ENCODE measurements at places on chromosomes 13 and 19.

DNA sequence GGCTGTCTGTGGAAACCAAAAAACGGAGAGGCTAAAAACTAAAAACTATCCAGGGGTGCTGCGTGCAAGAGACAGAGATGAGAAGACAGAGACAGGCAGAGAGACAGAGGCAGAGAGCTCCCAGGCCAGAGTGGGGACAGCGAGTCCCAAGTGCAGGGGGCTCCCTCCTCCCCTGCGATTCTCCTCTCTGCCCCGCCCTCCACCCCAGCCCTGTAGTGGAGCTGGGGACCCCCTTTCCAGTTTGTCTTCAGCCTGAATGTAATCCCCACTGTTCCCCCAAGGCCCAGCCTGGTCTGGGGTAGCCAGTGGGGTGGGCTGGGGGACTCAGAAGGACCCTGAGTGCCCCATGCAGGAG lies 2.0 kb downstream of the NFIC start:
- DNase-seq, result no peak

DNA sequence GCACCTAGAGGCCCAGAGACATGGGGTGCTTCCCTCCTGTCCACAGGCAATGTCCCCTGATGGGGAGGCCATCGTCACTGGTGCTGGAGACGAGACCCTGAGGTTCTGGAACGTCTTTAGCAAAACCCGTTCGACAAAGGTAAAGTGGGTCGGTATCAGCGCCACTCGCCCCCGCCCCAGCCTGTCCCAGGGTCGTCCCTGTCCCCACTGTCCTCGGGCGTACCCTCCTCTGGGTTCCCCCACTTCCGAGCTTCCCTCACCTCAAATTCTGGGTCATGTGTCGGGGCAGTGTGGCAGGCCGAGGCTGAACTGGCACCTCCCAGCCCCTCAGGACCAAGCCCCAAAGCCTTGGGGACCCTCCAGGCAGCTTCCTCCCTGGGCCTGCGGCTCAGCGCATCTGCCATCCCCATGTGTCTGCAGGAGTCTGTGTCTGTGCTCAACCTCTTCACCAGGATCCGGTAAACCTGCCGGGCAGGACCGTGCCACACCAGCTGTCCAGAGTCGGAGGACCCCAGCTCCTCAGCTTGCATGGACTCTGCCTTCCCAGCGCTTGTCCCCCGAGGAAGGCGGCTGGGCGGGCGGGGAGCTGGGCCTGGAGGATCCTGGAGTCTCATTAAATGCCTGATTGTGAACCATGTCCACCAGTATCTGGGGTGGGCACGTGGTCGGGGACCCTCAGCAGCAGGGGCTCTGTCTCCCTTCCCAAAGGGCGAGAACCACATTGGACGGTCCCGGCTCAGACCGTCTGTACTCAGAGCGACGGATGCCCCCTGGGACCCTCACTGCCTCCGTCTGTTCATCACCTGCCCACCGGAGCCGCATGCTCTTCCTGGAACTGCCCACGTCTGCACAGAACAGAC lies 4.4 kb upstream of the TEKTIP1 start:
- DNase-seq, result no peak

GRCh38 chr13:21475115-21475514 lies 16.0 kb upstream of the ZDHHC20 start:
- DNase-seq, result no peak

GRCh38 chr19:1237754-1238368 lies at the start of gene CBARP:
CBARP (minus strand) TSS chr19:1238005; CDS start chr19:1236100, 1,905 bp downstream.
- peak; percentile 44 for DNase-seq

GRCh38 chr13:38582133-38582532 lies 104.7 kb upstream of the FREM2 start:
- no peak for DNase-seq

DNA sequence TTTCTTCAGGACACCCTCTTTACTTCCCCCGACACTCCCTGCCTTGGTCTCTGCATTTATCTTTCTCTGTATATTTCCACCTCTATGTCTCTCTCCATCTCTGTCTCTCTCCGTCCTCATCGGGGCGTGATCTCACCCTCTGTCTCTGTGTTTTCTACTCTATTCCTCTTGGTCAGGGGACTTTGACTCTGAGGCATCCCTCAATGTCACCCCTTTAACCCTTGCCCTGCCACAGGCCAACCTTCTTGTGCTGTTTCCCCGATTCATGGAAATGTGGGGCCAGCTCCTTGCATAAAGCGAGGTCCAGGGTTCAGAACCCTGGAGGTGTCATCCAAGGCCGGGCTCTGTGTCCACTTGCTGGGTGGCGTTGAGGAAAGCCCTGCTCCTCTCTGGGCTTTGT lies 46.8 kb downstream of the COLGALT1 start:
- DNase-seq, result no peak

- DNase-seq, result no peak
Observed at GRCh38 chr13:81139987-81140386, 799.1 kb upstream of the SPRY2 start.

- no peak for DNase-seq
Observed at GRCh38 chr13:98834254-98834960, 81.9 kb upstream of the SLC15A1 start.

DNA sequence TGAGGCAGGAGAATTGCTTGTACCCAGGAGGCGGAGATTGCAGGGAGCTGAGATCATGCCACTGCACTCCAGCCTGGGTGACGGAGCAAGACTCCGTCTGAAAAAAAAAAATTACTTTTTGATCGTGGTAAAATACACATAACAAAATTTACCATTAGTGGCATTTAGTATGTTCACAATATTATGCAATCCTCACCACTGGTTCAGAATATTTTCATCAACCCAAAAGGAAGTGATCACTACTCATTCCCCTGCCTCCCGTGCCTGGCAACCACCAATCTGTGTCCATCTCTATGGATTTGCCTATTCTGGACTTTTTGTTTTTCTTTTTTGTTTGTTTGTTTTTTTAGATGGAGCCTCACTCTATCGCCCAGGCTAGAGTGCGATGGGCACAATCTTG lies 1.2 kb upstream of the PALM3 start:
- no peak for DNase-seq

- DNase-seq, result no peak
Observed at GRCh38 chr13:106883976-106884375, 316.0 kb upstream of the ARGLU1 start.

DNA sequence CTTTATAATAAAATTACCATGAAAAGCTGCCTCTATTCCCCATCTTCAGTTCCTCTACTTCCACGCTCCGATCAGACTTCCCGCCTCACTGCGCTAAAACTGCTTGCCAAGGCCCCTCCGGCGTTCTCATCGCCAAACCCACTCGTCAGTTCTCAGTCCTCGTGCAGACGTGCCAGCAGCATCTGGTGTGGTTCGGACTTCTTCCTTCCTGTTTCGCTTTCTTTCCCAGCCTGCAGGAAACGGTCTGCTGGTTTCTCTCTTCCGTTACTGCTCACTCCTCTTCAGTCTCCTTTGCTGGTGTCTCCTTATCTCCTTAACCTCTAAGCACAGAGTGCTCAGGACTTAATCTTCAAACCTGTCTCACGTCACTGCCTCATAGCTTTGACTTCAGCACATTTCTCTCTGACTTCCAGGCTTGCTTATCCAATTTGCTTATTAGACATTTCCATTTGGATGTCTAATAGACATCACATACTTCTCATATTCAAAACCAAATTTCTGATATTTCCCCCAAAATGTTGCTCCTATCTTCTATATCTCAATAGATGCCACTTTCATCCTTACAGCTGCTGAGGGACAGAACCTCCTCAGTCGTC lies 40.3 kb downstream of the RCBTB2 start:
- peak; percentile 24 for DNase-seq

DNA sequence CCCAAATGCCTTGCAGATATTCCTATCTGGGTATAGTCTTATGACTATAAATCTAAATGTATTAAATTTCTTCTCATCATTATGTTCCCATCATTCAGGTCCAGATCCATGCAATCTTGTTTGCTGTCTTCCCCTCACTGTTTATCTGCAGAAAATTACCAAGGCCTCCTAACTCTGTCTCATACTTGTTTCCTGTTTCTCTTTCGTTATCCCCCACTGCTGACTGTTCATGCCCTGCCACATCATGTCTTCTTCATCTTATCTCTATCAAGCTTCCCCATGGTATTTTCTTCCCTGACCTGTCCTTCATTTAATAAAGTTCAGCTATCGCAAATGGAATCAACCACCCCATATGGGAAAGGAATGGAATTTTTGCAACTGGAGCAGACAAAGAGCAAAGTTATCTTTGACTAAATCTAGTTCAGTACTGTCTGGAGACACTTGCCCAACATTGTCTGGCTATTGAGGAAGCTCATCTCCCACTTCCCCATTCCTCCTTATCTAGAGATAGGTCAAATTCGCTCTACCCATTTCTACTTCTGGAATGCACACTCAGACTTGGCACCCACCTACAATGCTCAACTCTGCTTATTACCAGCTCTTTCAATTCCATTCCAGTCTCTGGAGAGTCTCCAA lies 1358.1 kb downstream of the EFNB2 start:
- no peak for DNase-seq

- no peak for DNase-seq
Observed at GRCh38 chr13:32203736-32204135, 111.4 kb downstream of the ZAR1L start.

- no peak for DNase-seq
Observed at GRCh38 chr13:111410232-111411021, 90.0 kb downstream of the TEX29 start.

- DNase-seq, result no peak
Observed at GRCh38 chr13:69999875-70000274, 107.8 kb upstream of the ATXN8OS start.

GRCh38 chr13:34085204-34085603 lies 267.3 kb downstream of the RFC3 start:
- DNase-seq, result no peak

GRCh38 chr13:99542788-99543406 lies 41.6 kb downstream of the TM9SF2 start:
- peak; percentile 4 for DNase-seq

Data from stimulated activated CD4-positive, alpha-beta T cell treated with anti-CD3 and anti-CD28 coated beads, Interleukin-1b, Interleukin-23, amount 100 ng/mL, for 4 hours (primary cell).